ENCODE measurements at places on chromosomes 12 and 14.
A peak's percentile ranks its signal among the peaks of the same experiment; 100 is the strongest.

GRCh38 chr14:92793709-92794546 is at the start of gene GOLGA5:
Gene GOLGA5 (plus strand): TSS chr14:92794305. CDS start chr14:92797438, 3,133 bp downstream.
- DNase-seq, result peak; percentile 100

GRCh38 chr14:102212356-102212755 is 72.7 kb downstream of the WDR20 start:
- DNase-seq, result no peak

GRCh38 chr12:50768391-50768790 is 4.5 kb downstream of the ATF1 start:
- DNase-seq, result no peak

DNA sequence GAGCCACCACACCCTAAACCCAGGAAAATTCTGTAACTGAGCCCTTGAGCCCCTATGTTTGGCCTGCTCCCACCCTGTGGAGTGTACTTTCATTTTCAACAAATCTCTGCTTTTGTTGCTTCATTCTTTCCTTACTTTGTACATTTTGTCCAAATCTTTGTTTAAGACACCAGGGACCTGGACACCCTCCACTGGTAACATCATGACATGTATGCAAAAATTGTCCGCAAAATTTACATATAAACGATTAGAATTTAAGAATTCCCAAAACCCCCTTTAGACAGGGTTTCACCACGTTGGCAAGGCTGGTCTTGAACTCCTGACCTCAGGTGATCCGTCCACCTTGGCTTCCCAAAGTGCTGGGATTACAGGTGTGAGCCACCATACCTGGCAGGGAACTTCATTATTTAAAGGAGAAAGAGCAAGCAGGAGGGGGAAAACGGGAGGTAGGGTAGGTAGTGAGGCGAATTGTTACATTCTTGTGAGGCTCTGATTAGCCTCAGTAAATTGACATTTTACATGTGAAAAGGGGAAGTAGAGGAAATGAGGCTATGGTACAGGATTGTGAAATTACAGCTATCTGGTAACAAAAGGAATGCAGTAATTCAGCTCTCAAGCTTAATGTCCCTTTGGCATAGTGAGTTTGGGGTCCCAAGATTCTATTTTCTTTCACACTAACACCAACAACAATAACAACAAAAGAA is 27.6 kb downstream of the TUBA1A start:
- no peak for DNase-seq

GRCh38 chr14:91036741-91037469 is 23.5 kb downstream of the RPS6KA5 start:
- no peak for DNase-seq

DNA sequence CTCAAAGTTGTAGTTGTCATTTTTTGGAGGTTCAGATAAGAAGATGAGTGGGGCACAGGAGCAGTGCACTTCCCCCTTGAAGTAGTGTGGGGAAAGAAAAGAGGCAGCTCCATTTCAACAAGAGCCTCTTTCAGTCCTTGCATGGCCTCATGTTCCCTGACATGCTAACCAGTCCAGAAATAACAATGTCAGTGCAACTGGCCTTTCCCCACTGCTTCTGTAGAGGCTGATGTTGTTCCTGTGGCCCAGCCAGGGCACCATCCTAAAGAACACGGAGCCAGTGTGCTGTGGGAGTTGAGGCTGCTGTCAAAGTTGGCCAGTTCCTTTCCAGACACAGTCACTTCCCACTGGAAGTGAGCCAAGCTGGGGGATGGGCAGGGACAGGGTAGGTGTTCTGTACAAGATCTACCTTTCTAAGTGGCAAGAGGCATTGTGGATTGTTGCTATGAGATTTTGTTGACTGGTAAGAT is 77.7 kb upstream of the SLC38A2 start:
- DNase-seq, result peak; percentile 45

GRCh38 chr12:2722806-2723205 is 72.0 kb upstream of the FKBP4 start:
- DNase-seq, result peak; percentile 60

DNA sequence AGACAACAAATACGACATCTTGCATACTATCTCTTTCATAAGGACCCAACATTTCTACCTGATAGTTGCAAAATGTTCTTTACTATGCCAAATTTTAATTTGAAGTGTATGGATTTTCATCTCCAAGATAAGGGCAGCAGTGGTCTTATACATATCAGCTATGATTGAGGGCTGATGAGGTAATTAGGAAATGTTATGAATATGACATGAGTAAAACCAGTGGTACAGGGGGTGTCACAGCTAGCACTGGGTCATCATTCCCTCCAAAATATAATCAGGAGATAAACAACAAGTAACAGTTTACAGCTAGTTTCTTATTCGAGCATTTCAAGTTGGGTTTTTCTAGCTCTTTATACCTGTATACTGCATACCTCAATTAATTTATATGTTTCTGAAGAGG is 35.0 kb downstream of the ATP2B1 start:
- DNase-seq, result no peak

- no peak for DNase-seq
Observed at GRCh38 chr12:50211392-50212070, 44.4 kb upstream of the CERS5 start.

- no peak for DNase-seq
Observed at GRCh38 chr12:88520436-88520820, 59.8 kb downstream of the KITLG start.

GRCh38 chr12:132413931-132414588 is 75.9 kb upstream of the FBRSL1 start:
- DNase-seq, result peak; percentile 17

DNA sequence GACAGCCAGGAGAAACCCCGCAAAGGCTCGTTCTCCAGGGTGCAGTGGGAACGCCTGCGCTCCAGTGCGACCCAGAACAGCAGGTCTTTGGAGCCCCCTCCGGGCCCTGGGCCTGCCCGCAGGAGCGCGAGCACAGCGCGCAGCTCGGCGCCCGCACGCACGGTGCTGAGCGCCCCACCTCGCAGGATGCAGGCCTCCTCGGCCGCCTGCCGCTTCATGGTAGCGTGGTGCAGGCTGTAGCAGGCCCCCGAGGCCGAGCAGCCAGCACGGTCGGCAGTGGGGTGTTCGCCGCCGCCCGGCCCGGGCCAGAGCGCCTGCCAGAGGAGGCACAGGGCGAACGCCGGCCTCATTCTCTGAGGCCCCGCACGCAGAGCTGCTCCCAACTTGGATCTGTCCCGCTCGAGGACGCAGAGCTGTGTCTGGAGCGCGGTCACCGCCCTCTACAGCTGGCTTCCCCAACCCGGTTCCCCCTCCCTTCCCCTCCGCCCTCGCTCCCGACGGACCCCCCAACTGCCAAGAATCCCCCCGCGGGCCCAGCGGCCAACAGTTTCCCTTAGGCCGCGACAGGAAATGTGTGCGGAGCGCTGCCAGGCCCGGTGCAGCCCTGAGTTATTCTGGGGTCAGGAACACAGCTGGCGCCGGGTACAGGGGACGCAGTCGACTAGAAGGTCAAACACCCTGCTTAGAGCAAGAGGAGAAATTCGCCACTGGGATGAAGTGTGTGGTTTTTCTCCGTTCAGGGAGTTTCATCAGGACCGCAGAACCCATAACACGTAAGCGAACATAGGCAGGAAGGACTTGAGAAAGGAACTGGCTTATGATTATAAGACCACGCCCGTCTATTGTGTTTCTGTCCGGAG is at the start of gene CLEC14A:
TSS of gene CLEC14A (minus strand) at position 421 of the 860 bp plus-strand sequence. CDS start at position 350, 71 bp downstream.
- DNase-seq, result no peak

- DNase-seq, result no peak
Observed at GRCh38 chr12:12396694-12397093, 39.8 kb downstream of the BORCS5 start.

GRCh38 chr14:95018821-95019220 is 138.5 kb downstream of the DICER1 start:
- no peak for DNase-seq

GRCh38 chr12:4857472-4858291 is 52.0 kb upstream of the KCNA1 start:
- peak; percentile 65 for DNase-seq

DNA sequence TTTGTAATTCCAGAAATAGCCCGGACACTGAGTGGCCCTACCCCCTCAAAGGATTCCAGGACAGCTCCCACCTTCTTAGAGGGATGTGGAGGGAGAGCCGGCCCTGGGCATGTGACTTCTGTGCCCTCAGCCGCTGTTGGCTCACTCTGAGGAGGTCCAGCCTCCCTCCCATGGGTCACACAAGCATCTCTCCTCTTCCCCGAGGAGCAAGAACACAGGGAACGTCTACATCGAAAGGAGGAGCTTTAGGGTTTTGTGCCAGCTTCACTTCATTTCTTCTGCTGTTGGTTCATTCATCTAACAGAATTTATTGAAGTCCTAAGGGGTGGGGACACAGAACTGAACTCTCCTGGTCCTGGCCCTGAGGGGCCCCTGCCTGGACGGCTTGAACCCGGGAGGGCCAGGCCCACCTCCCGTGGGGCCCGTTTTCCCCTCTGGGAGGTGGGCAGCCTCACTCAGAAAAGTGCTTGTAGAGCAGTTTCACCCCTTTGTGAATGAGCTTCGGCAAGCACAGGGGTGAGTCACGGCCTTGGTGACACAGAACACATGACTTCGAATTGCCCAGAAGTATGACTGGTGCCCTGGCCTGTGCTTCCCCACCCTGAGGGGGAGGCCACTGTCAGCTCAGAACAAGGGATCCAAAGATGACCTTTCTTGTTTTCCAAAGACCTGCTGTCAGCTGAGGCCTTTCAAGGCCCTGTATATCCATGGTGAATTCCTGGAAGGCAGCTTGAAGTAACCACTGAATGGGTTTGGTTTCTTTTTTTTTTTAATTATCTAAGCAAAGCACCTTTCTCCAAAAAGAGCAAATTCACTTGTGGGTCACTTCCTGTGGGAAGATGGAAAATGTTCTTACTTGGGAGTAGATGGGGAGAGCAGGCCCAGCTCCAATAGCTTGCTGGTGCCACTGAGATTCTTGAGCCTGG is 39.2 kb downstream of the NFKBIA start:
- DNase-seq, result no peak

- DNase-seq, result no peak
Observed at GRCh38 chr12:53694756-53695151, 18.9 kb upstream of the ATP5MC2 start.

DNA sequence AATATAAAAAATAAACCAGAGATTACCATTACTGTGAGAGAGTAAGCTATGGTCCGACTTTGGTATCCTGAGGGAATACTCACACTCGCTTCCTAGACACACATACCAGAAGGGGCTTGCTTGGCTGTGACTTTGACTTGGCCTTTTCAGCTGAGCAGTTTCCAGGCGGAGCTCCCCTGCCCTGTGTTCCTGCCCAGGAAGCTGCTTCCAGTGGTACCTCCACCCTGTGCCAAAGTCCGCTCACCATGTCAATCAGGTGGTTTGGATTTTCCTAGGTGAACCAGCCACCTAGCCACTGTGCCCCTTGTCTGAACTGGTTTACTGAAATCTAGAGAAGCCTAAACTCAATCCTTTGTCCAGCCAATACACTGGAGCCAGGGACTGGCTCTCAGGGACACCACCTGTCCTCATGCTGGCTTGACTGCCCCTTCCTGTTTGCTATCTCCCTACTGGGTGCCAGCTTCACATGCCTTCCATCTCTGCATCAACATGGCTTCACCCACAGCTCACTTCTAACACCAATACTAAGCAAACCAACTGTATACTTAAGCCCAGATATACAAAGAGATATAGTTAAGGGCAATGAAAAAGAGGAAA is 28.6 kb downstream of the MAX start:
- DNase-seq, result no peak

DNA sequence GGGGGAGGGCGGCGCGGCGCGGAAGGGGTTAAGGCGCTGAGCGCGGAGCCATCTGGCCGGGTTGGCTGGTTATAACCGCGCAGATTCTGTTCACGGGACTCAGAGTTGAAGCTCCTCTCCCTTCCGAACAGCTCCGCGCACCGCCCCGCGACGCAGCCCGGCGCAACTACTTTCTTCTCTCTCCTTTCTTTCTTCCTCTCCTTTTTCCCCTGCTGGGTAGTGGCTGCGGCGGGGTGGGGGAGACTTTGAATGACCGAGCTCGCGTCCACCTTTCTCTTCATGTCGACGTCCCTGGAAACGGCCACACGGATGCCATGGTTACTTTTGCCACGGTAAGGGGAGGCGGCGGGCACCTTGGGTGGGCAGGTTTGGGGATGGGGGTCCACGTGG is at the start of gene NTF3:
TSS of gene NTF3 (plus strand) at position 98 of the 390 bp plus-strand sequence. CDS start at position 315, 217 bp downstream.
- DNase-seq, result peak; percentile 32

DNA sequence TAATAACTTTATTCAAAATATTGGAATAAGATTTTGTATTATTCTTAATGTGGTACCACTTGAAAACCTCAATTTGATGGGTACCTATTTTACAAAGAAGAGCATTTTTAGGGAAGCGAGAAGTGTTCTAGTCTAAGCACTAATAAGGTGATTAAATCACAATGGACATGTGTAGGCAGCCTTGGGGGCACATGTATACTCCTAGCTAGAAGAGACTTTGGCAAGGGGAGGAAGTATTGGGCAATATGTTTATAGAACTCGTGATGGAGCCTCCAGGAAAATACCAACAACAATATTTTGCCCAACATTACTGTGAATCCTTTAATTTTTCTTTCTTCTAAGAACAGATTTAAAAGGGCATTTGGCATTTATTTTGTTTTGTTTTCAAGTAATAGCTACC is 280.3 kb downstream of the ADAMTS20 start:
- DNase-seq, result no peak

GRCh38 chr14:91250912-91251311 is 6.4 kb upstream of the GPR68 start:
- DNase-seq, result peak; percentile 98

- no peak for DNase-seq
Observed at GRCh38 chr14:78242086-78242485, 71.9 kb downstream of the NRXN3 start.
